ENCODE measurements at places on chromosomes 13 and 19.

DNA sequence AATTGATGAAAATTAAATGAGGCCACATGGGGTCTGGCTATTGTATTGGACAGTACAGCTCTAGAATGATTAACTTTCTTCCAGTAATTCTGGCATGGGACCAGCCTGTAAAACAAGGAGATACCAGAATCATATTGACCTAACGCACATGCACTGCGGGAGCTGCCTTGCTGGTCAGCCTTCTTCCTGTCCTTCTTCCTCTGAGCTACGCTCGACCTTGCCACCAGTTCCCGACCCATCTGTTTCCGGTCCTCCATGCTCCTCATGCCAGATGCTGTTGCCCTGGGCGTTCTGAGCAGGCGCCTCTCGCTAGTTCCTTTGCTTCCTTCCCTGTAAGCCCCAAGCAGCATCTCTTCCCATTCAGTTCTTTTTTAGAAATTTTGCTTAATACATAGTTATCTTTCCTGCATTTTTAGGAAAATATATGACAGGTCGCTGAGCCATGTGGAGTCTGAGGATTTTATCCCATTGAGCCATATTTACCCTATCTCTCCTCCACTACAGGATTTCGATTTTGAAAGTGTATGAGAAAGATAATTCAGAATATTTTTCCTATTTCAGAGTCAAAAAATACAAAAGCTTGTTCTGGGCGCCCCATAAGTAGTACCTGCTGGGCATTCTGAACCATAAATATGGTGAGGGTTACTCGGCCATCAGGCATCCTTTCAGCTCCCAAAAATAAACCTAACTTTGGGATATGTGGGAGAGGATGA lies 38.6 kb downstream of the TNFRSF19 start:
- no peak for DNase-seq

DNA sequence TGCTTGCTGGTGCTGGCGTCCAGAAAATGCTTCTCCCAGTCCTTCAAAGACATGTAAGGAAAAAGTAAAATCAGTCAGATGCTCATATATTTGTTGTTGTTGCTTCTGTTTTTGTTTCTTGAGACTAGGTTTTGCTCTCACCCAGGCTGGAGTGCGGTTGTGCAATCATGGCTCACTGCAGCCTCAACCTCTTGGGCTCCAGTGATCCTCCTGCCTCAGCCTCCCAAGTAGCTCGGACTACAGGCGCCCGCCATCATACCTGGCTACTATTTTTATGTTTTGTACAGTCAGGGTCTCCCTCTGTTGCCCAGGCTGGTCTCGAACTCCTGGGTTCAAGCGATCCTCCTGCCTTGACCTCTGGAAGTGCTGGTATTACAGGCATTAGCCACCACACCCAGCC lies 11.0 kb upstream of the EPS15L1 start:
- DNase-seq, result no peak

DNA sequence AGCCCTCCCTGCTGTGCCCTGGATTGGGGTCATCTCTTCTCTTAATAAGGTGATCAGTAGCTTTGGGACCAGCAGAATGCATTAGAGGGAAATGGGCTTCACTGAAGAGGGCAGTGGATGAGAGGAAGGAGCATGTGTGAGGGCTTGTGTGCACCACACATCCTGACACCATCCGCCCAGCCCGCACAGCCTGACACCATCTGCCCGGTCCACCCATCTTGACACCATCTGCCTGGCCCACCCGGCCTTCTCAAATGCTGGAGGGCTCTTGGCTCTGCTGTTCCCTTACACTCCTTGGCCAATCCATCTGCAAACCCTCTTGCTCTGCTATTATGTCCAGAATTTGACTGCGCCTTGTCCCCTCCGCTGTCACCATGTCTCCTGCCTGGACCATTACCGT lies 41.8 kb downstream of the BICRA start:
- no peak for DNase-seq

- peak; percentile 71 for DNase-seq
These were observed 4.2 kb upstream of the RPL18A start for GRCh38 chr19:17855280-17856152.

Data from NK-92 treated with Interleukin-12 subunit alpha and Interleukin-12 subunit beta, amount 100 ng/mL, for 24 hours (cell line).